ENCODE measurements at places on chromosomes 7 and 10.
A peak's percentile ranks its signal among the peaks of the same experiment; 100 is the strongest.

GRCh38 chr10:34535872-34536271 is 279.2 kb downstream of the PARD3 start:
- DNase-seq, result no peak

DNA sequence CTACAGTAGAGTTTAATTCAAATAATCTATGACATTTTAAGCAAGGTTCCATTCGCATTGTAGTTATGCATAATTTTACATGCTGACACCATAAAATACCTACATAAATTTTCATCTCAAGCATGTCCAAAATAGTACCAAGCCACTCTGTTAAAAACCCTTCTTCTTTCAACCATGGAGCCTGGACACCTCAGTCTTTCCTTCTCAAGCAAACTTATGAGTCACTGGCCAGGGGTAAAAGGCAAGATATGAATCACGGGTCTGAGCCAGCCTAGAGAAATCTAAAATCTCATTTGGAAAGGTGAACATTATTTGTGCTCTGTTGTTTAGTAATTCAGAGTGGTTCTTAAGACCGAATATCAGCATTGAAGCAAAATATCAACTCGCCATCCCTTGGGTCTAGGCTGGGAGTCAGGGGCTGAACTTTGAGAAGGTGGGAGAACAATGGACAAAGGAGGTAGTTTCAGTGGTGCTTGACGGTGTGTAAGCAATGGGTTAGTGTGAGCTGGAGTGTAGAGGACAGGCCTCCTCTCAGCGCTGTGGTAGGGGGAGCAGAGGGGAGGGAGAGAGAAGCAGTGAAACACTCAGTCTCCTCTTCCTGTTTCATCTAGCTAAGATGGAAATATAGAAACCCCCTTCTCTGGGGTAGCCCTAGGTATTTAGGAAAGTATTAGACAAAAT is 19.1 kb upstream of the GPAM start:
- DNase-seq, result no peak

GRCh38 chr10:88848499-88848898 is 3.1 kb downstream of the ANKRD22 start:
- DNase-seq, result no peak

DNA sequence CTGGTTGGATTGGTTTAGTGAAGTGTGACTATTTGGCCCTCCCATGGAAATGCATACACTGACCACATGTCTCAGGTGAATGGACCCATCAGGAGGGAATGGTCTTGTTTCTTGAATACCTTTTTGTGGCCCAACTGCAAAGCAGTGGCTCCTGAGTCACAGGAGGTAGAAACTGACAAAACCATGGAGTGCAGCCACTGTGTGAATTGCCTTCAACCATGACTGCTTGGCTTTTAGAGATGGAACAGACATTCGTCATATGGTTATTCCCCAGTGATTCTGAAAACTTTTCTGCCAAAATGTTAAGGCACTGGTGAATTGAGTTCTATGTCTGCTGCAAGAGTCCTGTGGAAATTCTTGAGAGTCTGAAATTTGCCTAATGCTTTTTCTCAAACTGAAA is 64.7 kb downstream of the CDK14 start:
- DNase-seq, result no peak

GRCh38 chr7:73447121-73447733 is 13.6 kb downstream of the FZD9 start:
- no peak for DNase-seq

- DNase-seq, result peak; percentile 86
Measured at GRCh38 chr7:23273141-23273599, 26.0 kb upstream of the MALSU1 start.

- no peak for DNase-seq
Measured at GRCh38 chr7:141575164-141575563, 24.0 kb downstream of the AGK start.

DNA sequence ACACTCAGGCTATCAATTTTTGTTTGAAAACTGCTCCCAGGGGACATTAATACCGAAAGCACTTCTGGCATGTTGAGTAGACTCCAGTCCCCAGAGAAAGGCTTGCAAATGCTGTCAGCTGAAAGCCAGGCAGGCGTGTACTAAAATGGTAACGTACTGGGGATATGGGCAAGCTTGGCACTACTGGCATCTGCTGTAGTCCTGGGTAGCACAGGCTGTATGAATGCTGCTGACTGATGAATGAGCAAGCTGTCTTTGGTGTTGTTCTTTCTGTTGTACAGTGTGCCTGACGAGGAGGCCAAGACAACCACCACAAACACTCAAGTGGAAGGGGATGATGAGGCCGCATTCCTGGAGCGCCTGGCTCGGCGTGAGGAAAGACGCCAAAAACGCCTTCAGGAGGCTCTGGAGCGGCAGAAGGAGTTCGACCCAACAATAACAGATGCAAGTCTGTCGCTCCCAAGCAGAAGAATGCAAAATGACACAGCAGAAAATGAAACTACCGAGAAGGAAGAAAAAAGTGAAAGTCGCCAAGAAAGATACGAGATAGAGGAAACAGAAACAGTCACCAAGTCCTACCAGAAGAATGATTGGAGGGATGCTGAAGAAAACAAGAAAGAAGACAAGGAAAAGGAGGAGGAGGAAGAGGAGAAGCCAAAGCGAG is 53.5 kb upstream of the AGBL3 start:
- no peak for DNase-seq

DNA sequence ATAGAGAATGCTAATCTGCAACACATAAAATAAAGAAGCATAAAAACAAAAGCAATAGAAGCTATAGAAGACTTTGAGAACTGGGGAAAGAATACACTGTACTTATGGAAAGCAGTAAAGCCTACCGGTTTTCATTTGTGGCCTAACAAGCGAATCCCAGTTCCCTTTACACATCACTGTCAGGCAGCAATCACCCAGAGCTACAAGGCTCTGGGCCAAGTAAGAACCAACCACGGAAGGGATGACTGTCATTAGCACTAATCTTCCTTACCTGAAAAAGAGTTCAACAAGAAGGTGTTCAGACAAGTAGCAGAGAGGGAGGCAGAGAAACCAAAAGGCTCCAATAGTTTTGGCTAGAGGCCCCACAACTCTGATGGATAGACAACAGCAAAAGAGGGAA is 15.0 kb downstream of the CCDC6 start:
- DNase-seq, result no peak

DNA sequence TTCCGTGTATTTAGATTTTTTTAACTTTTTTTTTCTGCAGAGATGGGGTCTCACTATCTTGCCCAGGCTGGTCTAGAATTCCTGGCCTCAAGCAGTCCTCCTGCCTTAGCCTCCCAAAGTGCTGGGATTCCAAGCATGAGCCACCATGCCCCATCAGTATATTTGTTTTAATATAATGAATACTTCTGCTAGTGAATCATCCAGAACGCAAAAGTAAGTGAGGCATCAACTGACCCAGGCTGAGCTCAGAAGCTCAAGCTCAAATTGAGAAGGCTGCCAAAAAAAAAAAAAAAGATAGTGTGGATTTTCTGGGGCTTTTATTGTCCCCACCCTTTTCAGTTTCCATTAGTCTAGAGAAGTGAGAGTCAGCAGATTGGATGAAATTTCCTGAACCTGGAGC is 39.0 kb upstream of the TECTB start:
- DNase-seq, result no peak

GRCh38 chr10:116838143-116838725 is 11.1 kb upstream of the ENO4 start:
- DNase-seq, result no peak

DNA sequence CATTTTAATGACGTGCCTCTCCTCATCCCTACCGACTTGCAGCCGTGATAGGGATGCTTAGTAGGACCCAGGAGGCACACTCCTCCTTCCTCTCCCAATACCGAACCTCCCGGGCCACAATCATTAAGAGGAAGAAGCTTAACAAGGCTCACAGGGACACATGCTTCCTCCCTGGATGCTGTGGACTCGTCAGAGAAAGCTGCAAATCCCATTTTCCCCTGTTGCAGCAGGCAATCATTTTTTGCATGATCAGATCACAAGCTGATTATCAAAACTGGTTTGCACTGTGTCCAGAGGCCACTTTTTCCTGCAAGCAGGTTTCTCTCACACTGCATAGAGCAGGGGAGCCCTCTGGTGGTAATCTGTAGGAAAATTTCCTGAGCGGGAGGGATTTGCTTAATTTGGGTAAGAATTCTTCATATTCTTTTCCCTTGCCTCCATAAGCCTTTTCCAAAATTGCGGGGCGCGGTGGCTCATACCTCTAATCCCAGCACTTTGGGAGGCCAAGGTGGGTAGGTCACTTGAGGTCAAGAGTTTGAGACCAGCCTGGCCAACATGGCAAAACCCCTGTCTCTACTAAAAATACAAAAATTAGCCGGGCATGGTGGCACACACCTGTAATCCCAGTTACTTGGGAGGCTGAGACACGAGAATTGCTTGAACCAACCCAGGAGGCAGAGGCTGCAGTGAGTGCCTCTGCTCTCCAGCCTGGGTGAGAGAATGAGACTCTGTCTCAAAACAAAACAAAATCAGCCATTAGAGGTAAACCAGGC is 16.1 kb upstream of the LAMB4 start:
- DNase-seq, result no peak

- DNase-seq, result no peak
Measured at GRCh38 chr10:17077346-17077781, 52.2 kb downstream of the CUBN start.

DNA sequence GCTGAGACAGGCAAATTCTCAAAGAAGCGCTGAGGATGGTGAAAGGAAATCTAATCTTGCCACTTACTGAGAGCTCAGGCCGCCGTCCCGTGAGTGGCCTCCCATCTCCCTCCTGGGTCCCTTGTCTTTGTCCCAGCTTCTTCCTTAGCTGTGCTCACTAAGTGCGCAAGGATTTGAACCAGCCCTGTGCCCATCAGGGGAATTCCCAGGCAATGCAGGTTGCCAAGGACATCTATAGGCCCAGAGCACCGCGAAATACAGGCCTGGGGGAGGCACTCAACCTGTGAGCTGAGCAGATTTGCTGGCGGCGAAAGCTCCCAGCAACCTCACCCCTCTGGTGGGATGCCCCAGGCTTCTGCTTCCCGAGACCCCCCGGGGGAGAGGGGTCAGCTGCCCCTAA is 64.8 kb downstream of the OAT start:
- no peak for DNase-seq

- DNase-seq, result no peak
Measured at GRCh38 chr7:11434366-11434765, 397.6 kb downstream of the THSD7A start.

DNA sequence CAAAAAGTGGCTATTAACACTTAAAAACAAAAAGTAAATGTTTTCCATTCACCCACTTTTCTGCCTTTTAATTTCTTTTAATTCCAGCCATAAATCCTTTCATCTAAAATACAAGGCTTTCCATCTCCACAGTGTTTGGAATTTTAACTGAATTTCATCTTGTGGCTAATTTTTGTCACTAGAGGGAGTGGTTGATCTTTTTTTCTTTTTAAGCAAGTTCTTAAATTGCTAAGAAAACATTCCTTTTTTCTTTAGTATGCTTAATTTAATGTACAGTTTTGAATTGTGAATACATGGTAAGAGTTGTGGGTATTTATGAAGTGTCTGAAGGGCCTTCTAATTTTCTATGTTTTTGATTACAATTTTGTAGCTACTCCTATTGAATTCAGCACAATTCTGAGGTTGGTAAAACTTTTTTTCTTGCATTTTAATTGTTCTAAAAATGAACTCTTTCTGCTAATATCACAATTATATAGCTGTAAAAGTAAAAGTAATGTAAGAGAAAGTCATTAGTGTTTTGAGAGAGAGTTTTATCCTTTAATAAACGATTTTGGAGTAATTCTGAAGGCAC is 54.9 kb upstream of the ANK3 start:
- no peak for DNase-seq

DNA sequence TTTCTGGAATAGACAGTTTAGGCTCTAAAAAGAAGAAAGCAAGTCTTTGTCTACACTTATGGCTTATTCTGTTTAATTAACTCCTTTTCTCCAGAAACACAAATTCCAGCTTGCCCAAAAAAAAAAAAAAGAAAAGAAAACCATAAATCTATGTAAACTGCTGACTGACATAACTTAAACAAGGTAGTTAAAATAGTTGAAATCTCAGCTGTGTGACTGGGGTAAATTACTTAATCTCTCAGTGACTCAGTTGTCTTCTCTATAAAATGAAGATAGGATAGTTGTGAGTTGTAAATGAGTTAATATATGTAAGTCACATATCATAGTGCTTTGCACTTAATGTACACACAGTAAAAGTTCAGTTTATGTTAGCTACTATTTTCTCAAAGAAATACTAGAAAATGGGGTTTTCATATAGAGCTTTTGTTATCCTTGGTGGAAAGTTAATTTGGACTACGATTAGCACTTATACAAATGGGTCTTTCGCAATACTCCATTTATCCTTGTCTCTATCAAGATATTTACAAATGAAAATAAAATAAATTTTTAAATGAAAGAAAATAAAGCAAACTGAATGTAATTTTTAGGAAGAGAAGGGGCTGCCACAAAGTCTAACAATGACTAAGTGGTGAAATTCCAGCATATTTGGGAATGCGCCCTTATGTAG is 200.9 kb downstream of the MBL2 start:
- no peak for DNase-seq

DNA sequence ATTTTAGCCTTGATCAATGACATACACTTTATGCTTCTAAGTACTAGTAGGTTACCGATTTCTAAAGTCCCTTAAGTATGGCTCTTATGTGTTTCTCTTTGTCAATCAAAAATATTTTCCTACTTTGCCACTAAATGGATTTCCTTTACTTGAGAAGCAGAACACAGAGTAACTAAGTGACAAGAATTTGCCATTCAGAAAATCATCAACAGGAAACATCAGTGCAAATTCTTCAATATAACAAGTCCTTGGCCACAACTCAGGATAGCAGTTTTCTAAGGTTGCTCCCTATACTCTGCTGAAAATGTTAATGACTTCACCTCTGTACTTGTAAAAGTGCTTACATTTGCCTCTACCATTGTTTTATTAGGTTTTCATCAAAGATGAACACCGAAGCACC is 239.6 kb upstream of the SLC26A5 start:
- no peak for DNase-seq
